Activated CD4-positive, alpha-beta T cell treated with anti-CD3 and anti-CD28 coated beads for 24 hours (primary cell): ENCODE measurements at places on chromosomes 7 and 10.

GRCh38 chr10:34555653-34556052, 259.4 kb downstream of the PARD3 start:
- no peak for DNase-seq

DNA sequence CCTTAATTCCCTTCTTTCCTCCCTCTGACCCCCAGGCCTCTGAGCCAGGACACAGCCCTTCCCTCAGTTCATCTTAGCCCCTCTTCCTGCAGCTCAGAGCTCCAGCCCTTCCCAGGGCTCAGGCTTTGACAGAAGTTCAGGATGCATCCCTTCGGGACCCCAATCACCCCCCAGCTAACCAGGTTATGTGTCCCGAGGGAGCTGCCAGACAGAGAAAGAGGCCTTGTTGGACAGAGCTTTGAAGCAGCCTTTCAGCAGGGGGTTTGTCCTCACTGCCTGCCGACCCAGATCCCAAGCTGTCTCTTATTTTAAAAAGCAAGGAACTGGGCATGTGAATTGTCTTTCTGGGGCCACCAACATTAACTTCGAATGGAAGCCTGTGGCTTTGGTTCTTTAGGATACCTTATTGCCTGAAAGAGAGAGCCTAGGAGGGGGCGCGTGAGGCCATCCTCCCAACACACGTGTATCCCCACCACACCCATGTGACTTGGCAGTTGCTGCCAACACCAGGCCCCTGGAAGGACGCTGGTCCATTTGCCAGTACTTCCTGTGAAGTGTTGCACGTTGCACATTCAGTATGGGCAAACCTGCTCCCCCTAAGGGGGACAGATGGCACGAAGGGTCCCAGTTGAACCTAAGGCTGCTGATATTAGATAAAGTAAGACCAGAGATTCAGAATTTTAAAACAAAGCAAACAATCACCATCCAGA, 858 bp downstream of the CCDC136 start:
- DNase-seq = no peak

DNA sequence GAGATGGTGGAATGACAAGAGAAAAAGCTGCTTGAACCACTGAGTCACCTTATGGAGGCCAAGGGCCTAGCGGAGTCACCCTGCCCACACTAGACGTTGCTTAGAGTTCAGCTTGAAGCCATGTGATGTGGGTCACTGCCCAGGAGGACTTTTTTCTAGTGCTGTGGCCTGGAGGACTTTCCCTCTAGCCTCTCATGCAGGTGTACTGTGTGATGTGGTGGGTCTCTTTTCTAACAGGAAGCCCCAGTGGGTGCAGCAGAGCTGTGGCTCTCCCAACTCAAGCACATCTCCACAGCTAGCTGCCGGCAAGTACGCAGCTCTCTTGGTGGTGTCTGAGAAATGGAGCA, 13.6 kb downstream of the POR start:
- no peak for DNase-seq

DNA sequence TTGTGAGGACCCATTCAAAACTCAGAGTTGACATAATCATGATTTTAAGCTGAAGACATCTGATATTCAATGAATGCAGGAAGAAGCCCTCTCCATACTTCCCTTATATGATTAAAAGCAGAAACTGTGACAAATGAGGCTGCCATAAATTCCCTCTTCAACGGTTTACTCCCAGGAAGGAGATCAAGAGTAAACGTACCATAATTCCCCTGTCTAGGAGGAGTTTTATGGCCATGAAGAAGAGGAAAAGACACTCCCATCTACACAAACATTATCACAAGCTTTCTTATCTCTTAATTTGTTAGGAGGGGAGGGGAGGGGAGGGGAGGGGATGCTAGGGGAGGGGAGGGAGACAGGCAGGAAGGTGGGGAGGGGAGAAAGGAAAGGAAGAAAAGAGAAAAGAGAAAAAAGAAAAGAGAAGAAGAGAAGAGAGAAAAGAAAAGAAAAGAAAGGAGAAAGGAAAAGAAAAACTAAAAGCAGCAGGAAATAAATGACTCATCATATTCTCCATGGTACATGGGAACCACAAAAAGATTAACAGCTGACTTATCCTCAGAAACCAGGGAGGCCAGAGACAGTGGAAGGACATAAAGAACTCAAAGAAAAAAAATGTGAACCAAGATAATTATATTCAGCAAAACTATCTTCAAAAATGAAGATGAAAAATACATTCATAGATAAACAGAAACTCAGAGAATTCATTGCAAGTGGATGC, 121.6 kb downstream of the ALOX5 start:
- DNase-seq = no peak

- DNase-seq = no peak
Observed at GRCh38 chr7:44541028-44541869, at the start of gene NPC1L1. Gene NPC1L1, minus strand, starts transcription at chr7:44541330. Its CDS starts 71 bp downstream, at chr7:44541259.

DNA sequence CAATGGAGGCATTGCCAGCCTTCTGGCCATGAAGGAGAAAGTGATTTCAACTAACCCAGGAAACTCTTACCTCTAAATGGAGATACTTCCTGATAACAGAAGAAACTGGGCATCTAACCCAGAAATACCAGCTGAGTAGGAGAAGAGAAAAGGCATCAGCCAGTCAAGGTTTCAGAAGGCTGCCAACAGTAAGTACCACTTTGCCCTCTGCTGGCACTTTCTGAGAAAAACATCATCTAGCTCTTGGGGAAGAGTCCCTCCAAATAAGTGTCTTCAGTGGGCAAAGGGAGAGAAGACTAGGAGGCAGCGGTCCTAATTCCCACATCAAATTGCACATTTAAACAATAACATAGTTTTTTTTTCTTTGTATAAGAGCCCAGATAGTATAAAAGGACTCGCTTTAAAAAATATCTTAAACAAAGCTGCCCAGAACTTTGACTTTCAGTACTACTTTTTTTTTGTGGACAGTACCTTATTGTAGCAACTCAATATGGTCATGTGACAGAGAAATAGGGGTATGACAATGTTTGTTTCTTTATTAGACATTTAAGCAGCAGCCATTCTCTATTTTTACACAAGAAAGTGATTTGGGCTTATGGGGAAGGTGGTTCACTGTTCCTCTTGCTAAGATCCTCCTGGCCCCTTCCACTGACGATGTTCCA, 157.3 kb downstream of the CTTNBP2 start:
- no peak for DNase-seq

DNA sequence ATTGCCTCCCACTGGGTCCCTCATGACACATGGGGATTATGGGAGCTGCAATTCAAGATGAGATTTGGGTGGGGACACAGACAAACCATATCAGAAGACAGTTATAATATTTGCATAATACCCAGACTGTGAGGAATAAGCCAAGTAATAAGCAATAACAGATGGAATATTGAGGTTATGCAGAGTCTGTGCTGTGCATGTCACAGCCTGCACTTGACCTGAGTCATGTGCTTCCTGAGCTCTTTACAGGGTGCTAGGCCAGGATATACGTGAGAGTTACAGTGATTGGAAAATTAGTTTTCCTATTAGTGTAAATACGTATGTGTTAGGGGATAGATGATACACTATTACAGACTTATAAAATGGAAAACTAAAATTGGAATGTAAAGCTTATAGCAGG, 288.7 kb downstream of the SDK1 start:
- DNase-seq = no peak

GRCh38 chr7:89145801-89146200, 350.3 kb upstream of the TEX47 start:
- DNase-seq = no peak
